H1 (cell line): ENCODE measurements at places on chromosomes 16 and 17. TPM values are rescaled to one million over a fixed set of nuclear protein-coding genes. Genes with fewer than 3 reads are reported as not detected.

The METRNL gene
- total RNA-seq, result 13.9 and 14.2 TPM in 2 replicates

The FTSJ3 gene
- 77.2 and 77.4 TPM in 2 replicates for total RNA-seq

The KRT9 gene
- total RNA-seq, result not detected in 2 replicates

The ZC3H18 gene
- 70.3 and 73.2 TPM in 2 replicates for total RNA-seq

The KLHL10 gene
- 0.19 TPM in 1 of 2 replicates, not detected in the other for total RNA-seq

The ITGAX gene
- not detected in 2 replicates for total RNA-seq

The TRAF4 gene
- 167 TPM in 2 replicates for total RNA-seq
